CD8-positive, alpha-beta T cell (primary cell): ENCODE measurements at places on chromosomes 1 and 21.
A peak's percentile ranks its signal among the peaks of the same experiment; 100 is the strongest.

DNA sequence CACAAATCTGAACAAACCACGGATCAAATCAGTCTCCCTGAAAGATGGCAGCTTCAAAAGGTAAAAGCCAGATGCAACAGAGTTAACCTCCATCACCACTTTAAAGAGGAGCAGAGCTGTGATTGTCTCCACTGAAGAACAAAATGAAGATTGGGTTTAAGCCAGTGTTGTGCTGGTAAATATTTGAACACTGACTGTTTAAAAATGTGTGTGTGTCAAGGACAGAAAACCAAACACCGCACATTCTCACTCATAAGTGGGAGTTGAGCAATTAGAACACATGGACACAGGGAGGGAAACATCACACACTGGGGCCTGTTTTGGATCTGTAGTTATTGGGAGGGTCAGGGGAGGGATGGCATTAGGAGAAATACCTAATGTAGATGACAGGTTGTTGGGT is 83.9 kb downstream of the ST6GALNAC5 start:
- no peak for DNase-seq

GRCh38 chr1:234583755-234584419 is 26.1 kb downstream of the IRF2BP2 start:
- no peak for DNase-seq

DNA sequence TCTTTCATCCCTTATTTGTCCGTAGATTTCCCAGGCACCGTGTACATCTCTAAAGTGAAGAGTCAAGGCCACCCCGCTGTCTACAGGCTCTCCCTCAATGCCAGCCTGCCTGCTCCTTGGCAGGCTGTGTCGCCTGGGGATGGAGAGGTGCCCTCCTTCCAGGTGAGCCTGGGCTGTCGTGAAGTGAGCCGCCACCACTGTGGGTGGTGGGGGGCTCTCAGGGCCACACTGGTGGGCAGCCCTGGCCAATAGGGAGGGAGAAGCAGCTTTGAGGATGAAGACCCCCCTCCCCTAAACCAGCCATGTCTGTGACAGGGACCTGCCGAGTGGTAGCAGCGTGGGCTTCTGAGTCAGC is 46.2 kb downstream of the DISP3 start:
- DNase-seq, result no peak

GRCh38 chr21:38208118-38208517 is 48.7 kb upstream of the KCNJ15 start:
- DNase-seq, result no peak

GRCh38 chr1:201191653-201192260 is 1.1 kb downstream of the IGFN1 start:
- DNase-seq, result no peak

DNA sequence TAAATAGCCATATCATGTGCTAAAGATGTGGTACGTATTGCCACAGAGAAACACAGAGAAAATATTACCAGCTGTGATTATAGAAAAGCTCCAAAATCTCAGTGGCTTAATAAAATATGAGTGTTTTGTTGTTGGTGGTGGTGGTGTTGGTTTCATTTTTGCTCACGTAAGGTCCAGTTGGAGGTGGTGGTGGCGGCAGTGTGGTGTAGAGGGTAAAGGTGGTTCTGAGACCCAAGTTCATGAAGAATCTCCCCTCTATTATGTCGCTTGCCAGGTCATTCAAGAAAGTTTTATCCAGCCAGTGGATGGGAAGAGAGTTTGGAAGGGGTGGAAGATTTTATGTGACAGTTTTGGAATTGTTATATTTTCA is 217.6 kb upstream of the SAMSN1 start:
- no peak for DNase-seq

- DNase-seq, result no peak
These were observed 31.0 kb downstream of the LRRC3 start for GRCh38 chr21:44486302-44486701.

GRCh38 chr21:27646056-27646455 is 679.2 kb upstream of the ADAMTS5 start:
- no peak for DNase-seq

GRCh38 chr1:33130297-33130696 is 49.3 kb downstream of the AZIN2 start:
- DNase-seq, result no peak

- DNase-seq, result no peak
These were observed 74.3 kb downstream of the SIPA1L2 start for GRCh38 chr1:232555494-232556210.

DNA sequence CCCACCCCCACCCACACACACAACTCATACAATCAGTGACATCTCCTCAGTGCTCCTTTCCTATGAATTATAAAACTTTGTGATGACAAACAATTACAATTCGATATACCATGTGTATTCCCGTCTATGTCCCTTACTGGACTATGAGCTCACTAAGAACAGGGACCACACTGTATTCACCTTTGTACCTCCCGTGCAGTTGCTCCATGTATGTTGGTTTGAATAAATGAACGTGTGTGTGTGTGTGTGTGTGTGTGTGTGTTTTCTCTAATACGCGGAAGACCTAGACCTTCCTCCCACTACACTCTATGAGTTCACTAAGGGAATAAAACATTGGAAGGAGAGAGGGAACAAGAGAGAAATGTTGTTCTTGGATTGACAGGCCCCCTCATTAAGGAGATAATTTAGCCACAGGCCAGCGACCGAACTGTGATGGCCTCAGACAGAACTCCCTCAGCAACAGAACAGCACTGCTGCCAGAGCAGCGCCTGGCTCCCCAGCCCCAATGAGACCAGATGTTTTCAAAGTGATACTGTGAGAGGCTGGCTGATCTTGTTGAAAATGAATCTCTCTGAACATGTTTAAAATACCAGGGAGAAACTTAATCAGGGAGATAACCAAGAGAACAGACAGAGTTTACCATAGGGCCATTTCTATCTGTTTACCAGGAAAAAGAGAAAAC is 21.7 kb downstream of the BCAR3 start:
- no peak for DNase-seq

DNA sequence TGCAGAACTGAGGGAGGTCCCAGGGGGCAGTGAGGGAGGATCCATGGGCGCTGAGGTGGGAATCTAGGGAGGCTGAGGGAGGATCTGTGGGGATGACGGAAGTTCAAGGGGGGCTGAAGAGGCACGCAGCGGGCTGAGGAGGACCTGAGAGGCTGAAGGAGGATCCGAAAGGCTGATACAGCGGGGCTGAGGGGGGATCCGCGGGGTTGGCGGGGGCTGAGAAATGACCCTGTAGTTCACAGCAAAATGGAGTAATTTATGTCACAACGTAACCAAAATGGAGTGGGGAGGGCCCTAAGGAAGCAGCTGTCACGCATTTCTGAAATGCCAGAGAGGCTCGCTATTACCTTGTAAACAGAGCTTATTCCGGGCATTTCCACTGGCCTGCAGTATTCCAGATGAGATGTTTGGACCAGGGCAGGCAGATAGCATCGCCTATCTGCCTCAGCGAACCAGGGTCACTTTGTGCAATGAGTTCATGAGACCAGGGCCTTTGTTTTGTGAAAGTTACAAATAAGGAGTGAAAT is 926 bp upstream of the MRPL55 start:
- DNase-seq, result no peak

DNA sequence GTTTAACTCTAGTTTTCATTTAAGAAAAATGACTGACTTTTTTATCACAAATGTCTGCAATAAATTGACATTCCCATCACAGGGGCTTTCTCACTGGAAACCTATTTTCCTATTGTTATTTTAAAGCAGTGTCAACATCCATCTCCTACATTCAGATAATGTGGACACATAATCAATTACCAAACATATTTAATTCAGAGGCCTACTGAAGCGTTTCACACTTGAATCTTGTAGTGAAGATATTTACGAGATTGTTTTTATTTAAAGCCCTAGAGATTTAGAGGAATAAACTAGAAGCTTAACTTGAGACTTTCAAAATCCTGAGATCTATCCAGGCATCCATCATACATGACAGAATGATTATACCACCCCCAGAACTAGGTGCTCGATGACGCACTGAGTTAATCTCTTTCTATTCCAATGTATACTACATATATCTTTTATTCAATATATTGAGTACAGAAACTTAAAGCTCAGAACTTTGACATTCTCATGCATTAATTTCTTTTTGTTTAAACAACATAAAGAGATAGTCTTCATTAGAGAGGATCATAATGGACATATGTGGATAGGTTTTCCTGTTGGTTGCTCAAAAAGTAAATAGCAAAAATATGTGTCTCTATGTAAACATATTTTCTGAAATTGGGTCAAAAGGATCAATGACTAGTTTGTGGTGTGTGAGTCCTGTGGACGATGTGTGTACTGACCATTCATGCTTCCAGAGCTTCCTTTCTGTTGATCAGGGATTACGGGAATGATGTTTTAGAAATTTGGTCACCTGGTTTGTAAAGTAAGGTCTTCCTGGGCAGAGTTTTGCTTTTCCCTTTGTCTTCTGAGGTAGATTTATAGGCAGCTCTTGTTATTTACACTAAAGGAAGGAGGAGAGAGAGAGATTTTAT is 171.5 kb upstream of the HMCN1 start:
- DNase-seq, result no peak

GRCh38 chr1:171137580-171137979 is 46.9 kb downstream of the FMO3 start:
- no peak for DNase-seq

DNA sequence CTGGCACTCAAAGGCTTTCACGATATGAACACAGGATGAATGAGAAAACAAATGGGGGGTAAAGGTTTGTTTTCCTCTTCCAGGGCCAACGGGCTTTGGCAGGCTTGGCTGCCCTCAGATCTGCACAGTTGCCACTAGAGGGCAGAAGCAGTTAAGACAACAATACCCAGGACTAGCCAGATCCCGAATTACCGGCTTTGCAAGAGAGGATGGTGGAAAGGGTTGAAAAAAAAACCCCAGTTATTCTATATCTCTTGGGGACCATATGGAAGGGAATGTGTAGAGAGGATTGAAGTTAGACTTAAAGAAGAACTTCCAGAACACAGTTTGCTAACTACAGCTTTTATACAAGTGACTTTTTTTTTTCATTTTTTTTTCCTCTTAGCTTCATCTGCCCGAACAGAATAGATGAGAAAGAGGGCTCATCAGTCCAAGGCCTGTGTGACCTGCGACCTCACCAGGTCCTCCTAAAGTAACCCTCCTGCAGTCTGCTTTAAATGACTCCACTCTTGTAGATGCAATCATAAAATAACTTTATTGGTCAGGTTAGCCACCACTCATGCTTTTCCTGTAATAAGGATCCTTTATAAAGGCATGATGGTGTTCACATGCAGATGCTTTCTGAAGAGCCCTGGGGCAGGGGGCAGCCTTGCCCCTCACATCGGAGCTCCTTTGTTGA is 10.7 kb downstream of the FMOD start:
- peak; percentile 83 for DNase-seq
